WTC11 (cell line): ENCODE measurements at places on chromosomes 1 and 21. TPM values are rescaled to one million over a fixed set of nuclear protein-coding genes. Genes with fewer than 3 reads are reported as not detected.

CD53 gene
- total RNA-seq, result 1.4 to 1.8 TPM (median 1.6 TPM) in 3 replicates

DNA sequence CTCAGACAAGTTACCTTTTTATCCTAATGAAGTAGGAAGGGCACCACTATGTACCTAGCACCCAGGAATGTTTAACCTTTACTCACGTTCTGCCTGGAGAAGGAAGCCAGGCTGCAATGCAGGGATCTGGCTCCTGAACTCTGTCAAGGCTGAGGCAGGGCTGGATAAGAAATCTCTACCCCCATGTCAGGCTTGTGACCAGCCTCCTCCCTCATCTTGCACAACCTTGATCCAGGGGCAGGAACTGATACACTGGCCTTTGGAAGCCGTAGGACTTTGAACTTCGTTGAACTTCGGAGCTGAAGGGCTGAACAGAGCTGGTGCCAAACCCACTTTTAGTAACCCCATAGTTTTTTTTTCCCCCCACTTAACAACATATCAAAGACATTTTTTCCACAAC, 8.0 kb upstream of the AKR1A1 start:
- DNase-seq, result no peak

CXADR gene
- total RNA-seq, result 119 to 125 TPM (median 119 TPM) in 3 replicates

- no peak for DNase-seq
These were observed 4.3 kb upstream of the FGGY start for GRCh38 chr1:59292562-59292961.

DNA sequence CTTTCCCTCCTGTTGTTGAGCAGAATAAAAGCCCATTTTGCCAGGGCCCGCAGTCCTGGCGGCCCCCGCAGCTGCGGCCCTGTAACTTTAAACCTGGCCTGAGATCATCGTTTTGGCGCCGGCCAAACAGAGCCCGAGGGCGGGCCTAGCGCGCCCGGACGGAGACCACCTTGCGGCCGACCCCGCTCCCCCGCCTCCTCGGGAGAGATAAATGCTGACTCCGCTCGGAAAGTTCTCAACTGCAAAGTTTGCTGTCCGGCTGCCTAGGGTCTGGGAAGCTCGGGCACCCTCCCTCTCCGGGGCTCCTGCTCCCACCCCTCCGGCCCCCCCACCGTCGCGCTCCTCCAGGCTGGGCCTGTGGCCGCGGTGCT, at the start of gene PDPN:
Gene PDPN (plus strand): TSS at position 238 of the 371 bp plus-strand sequence. CDS start 202 bp downstream, outside the sequence.
- peak; percentile 82 for DNase-seq

GRCh38 chr1:238177960-238178645, 287.4 kb upstream of the ZP4 start:
- DNase-seq, result no peak
